Central memory CD8-positive, alpha-beta T cell (primary cell): ENCODE measurements at places on chromosomes 12 and 14.
A peak's percentile ranks its signal among the peaks of the same experiment; 100 is the strongest.

GRCh38 chr14:106286697-106287290 lies 760.4 kb downstream of the TMEM121 start:
- DNase-seq: no peak

DNA sequence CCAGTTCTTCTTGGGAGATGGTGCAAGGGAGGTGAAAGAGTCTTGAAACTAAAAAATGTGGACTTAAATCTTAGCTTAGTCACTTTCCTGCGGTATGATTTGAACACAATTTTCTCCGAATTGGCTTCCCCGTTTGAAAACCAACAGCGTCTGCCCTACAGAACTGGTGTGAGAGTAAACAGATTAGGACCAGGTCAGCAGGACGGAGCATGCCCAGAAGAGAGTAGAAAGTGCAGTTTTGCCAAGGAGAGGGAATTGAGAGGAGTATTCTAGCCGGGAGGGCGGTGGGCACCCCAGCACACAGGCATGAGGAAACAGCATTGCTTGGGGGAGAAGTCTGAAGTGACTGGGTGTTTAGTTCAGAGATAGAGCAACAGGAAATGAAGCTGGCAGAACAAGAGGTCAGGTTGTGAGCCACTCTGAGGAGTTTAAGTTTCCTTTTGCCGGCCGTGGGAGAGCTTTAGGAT lies 927.1 kb downstream of the VRK1 start:
- no peak for DNase-seq

DNA sequence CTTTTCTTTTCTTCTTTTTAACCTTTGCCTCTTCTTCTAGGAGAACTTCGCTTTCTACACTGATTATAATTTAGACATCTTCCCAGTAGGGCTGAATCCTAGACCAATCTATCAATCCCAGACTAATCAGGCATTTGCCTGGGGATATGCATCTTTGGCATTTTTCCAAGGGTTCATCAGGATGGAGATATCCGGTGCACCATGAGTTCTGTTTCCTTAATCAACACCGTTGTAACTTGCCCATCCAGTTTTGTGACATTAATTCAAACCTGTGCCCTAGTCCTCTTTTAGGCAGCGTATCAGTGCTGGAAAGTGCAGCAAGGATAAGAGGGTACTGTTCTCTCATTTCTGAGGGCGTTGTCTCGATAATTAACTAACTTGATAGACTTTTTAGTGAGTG lies 617 bp upstream of the MGP start:
- DNase-seq: no peak

GRCh38 chr14:102793531-102794328 lies 16.5 kb downstream of the TRAF3 start:
- no peak for DNase-seq

DNA sequence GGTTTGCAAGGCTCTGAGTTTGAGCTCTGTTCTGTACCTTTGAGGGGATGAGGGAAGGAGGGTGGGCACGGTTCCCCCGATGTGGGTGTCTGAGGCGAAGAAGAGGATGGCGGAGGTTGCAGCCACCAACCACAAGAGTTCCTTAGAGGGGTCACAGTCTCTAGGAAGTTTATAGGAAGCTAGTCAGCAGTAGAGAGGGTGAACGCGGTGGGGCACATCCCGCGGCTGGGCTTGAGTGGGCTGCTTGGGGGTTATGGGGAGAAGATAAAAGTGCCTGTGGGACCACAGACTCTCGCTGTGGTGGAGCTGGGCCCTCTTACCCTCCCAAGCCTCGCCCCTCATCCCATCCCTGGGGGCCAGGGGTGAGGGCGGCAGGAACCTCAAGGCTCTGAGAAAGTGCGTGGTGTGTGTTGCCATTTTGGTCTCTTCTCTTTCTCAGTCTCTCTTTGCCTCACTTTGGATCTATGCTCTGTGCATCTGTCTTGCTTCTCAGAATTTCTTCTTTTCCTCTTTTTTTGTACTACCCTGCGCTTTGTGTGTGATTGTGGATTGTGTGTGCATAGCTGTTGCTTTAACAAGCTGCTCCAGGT lies 2.7 kb downstream of the CD4 start:
- DNase-seq: no peak

- DNase-seq: no peak
Measured at GRCh38 chr14:27040552-27040951, 442.7 kb upstream of the NOVA1 start.

- DNase-seq: no peak
Measured at GRCh38 chr14:80955416-80955941, at the start of gene TSHR. Gene TSHR, plus strand, starts transcription at chr14:80955621. Its CDS starts 60 bp downstream, at chr14:80955681.

- no peak for DNase-seq
Measured at GRCh38 chr12:54232790-54233189, 44.0 kb upstream of the SMUG1 start.

- DNase-seq: no peak
Measured at GRCh38 chr12:64171715-64172114, 50.4 kb downstream of the KICS2 start.

- no peak for DNase-seq
Measured at GRCh38 chr12:127115468-127116035, 1151.4 kb upstream of the TMEM132C start.

GRCh38 chr12:57772429-57773322 lies at the start of gene EEF1AKMT3:
Gene EEF1AKMT3, plus strand, starts transcription at chr12:57772614. Its CDS starts 111 bp downstream, at chr12:57772725.
- no peak for DNase-seq

DNA sequence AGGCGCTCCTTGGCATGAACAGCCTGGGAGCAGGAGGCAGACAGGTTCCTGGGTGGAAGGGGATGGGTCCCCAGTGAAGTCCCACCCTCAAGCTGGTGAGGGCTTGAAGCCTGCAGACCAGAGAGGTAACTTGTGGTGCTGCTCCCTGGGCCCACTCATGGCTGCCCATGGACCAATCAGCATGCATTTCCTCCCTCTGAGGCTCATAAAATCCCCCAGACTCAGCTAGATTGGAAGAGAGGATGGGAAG lies 50.2 kb downstream of the A2M start:
- no peak for DNase-seq

DNA sequence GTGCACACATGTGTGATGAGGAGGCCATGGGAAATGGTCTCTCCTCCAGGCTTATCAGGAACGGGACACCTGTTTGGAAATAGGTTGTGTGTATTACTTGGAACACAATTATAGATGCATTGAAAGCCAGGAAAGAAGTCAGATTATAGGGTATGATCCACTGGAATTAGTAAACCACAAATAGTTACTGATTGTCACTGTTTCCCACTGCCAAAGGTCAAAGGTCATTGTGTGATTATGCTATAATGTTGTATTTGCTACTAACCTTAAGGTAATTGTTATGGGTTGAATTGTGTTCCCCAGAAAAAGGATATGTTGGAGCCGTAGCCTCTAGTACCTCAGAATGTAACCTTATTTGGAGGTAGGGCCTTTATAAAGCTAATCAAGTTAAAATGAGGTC lies 129.9 kb upstream of the FBXO33 start:
- DNase-seq: no peak

GRCh38 chr12:124939421-124940142 lies 25.1 kb upstream of the UBC start:
- peak; percentile 92 for DNase-seq

- no peak for DNase-seq
Measured at GRCh38 chr14:101808020-101808641, 46.6 kb downstream of the PPP2R5C start.

DNA sequence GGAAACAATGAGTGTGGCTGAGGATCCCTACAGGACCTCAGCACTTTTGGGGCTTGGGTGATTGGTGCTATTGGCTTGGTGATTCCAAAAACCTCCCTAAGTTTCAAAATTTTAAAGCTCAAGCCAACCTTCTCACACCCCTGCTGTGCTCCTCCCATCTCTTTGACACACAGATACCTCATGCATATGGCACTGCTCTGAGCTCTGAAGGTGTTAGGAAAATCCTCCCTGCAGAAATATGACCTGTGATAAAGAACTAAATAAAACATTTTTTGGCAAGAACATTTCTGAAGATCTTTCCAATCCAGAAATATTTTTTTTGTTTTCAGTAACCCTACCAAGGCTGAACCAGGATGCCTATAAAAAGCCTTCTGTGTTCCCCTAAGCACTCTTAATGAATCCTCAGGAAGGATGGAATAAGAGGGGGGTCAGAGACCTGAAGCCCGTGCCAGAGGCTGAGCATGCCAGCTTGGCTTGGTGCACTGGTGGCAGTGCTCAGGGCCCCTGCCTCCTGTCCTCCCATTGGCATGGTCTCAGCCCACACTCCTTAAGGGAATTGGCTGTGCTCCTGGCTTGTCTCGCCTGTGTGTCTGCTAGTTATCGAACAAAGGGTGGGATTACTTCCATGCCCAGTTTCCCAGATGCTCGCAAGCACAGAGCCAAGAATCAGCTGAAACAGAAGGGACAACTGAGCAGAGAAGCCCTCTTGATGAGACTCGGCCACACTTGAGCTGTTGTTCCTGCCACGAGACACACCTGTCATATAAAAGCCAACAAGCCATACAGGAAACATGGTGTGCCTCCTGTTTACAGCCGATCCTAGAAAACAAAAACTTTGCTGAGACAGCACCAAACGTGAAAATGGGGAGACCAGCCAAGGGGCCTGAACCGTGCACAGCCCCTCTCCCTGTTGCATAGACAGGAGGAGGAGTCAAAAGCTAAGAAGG lies 132.7 kb upstream of the EEA1 start:
- DNase-seq: no peak

- DNase-seq: no peak
Measured at GRCh38 chr12:68480526-68480925, 130.2 kb upstream of the RAP1B start.

GRCh38 chr14:20522332-20522731 lies 17.0 kb downstream of the RNASE10 start:
- no peak for DNase-seq

DNA sequence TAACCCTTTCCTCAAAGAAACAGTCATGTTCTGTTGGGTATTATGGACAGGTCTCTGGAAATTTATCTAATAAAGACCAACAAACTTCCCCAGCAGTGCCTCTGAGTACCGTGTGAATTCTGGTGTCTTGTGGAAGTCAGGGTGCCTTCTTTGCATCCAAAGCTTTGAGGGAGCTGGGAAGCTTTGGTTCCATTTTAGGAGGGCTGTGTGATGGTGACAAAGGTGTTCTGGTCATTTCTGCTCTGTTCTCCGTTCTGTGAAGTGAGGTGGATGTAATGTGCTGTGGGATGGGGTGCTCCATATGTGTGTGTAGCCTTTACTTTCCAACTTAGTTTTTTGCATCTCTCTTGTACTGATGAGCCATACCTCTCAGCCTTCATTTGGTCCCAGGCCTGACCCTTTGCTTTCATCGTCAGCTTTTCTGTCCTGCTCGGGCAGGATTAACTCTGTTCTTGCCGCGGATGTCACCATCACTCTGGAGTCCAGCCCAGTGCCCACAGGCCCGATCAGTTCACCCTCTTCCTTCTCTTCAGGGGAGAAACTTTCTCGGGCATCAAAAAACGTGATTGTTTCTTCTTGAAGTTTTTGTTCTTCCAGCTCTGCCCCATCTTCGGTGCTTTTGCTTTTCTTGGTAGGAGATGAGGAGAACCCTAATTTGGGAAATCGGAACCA lies 13.2 kb downstream of the PLD4 start:
- no peak for DNase-seq

GRCh38 chr14:64708148-64709004 lies 4.2 kb downstream of the PLEKHG3 start:
- no peak for DNase-seq

DNA sequence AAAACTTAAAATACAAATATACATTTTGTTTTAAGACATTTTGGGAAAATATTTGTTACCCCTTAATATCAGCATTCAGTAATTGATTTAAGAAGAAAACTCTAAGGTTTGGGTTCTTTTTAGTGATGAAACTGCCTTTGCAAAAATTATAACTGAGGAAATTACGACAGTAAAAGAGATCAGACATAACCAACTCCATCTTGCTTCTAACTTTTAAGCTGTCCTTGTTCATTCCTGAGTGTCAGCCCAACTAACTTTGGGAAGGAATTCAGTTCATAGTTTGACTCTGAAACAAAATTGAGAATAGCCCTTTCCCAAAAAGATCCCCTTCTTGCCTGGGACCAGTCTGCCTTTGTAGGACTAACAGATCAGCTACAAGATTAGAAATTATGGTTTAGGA lies 93.0 kb downstream of the TMTC1 start:
- DNase-seq: no peak

- DNase-seq: no peak
Measured at GRCh38 chr12:100317371-100317770, 39.5 kb upstream of the SLC17A8 start.

DNA sequence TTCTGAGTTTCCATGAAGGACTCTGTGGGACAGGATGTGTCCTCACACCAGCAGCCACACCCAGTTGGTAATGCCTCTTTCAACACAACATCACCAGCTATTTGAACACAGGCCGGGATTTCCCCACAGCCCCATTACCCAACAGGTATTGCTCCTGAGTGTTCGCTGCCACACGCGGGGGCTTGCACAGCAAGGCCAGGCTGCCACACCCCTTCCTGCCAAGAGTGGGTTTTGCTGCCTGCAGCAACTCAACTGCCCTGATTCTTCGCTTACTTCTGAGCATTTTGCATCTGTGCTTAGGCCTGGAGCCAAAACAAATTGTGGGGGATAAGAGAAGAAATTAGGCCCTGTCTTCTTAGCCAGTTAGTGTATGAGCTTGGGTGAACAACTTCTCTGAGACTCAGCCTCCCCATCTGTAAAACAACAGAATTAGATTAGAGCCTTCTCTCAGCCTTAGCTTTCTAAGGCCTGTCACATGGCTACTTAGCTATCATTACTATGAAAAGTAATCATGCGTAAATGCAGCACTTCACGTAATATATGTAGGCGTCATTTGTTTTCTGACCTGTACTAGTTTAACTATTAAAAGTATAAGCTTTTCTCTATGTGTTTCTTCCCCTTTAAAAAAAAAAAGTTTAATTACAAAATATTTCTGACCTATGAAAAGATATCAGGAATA lies 20.0 kb downstream of the CKAP4 start:
- no peak for DNase-seq

DNA sequence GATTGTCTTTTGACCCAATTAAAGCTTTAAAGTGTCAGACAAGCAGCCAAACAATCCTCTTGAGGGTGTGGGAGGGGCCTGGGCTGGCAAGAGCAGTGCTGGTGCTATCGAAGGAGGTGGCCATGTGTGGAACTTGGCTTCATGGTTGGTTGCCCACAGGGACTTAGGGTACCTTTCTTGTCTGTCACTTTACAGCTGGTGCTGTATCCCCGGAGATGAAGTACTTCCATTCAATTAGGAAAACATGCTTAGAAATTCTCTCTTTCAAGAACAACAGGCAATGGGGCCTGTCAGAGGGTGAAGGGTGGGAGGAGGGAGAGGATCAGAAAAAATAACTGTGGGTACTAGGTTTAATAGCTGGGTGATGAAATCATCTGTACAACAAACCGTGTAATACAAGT lies 86.5 kb downstream of the DAAM1 start:
- DNase-seq: no peak
